GM12878 (cell line): ENCODE measurements at places on chromosomes 5 and 9.

GRCh38 chr5:131214609-131215227, 44.0 kb downstream of the LYRM7 start:
- DNase-seq = no peak

DNA sequence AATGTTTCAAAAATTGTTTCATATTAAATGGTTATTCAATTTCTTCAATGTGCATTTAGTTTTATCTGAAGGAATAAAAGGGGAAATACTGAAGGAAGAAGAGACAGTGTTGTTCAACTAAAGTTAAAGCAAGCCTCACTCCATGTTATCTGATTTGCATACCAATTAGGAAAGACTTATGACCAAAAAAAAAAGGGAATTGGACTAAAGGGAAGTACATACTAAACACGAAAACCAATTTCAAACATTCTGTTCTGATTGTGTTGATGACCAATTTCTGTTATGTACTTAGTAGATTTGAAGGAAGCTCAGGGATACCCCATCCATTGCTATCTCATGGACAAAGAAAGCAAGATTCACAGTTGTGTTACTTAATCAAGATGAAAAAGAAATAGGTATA, 4.9 kb upstream of the GAPT start:
- no peak for DNase-seq

GRCh38 chr5:43150748-43151147, 30.0 kb downstream of the ZNF131 start:
- DNase-seq = no peak

DNA sequence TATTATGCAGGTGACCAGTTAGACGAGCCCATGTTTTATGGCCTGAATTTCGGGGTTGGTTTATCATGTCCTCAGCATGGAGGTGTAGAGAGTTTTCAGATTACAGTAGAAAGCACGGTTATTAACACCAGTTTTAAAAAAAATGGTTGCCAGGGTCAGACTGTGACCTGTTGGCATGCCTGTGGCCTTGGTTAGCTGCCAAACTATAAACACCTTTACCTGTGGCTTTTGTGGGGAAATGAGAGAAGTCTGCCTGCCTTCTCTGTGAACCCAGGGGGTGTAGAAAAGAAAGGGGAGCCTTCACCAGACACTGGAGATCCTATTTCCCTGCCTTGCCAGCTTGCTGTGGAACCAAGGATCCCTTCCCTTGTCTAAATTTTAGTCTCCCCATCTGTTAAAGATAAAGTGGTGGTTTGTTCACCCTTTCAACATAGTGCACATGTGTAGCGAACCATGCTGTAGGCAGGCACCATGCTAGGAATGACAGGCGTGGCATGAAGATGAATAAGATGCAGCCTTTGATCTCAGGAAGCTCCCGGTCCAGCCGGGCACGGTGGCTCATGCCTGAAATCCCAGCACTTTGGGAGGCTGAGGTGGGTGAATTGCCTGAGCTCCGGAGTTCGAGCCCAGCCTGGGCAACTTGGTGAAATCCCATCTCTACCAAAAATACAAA, 6.1 kb upstream of the PHF19 start:
- no peak for DNase-seq

DNA sequence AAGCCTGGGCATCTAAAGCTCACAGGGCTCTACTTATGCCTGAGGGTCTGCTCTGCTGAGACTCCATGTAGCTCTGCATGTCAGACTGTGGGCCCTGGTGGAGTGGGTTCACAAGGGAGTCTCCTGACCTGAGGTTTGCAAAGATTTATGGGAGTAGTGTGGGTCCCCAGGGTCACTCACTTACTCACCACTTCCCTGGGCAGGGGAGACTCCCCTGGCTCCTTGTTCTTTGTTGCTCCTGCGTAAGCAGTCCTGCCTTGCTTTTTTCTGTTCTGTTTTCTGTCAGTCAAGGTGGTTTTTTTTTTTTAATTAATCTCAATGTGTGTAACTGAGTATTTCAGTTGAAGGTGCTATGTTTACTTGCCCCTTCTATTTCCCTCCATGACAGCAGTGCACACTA, 256.6 kb downstream of the TMEM38B start:
- no peak for DNase-seq
